ENCODE measurements at places on chromosomes 13 and 19.

- DNase-seq, result no peak
These were observed 26.0 kb upstream of the FBL start for GRCh38 chr19:39871886-39872866.

GRCh38 chr19:45630463-45630862, 8.7 kb downstream of the EML2 start:
- peak; percentile 10 for DNase-seq

- no peak for DNase-seq
These were observed 13.4 kb downstream of the CAPS start for GRCh38 chr19:5927441-5927821.

- DNase-seq, result no peak
These were observed 107.1 kb downstream of the DACH1 start for GRCh38 chr13:71759651-71760511.

DNA sequence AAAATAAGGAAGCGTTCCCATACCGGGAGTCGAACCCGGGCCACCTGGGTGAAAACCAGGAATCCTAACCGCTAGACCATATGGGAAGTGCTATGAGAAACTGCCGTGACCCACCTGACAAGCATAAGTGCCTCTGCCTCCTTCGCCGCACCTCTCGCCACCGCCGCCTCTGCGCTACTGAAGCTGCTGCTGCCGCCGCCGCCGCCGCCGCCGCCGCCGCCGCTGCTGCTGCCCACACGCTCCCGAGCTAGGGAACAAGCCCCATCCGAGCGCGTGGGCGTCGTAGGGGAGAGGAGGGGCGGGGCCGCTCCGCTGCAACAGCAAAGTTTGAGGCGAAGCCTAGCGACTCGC, 610 bp upstream of the WBP4 start:
- DNase-seq, result peak; percentile 87
